Hypothalamus (tissue), 51 donors: ENCODE measurements at places on chromosomes 6 and 20.

DNA sequence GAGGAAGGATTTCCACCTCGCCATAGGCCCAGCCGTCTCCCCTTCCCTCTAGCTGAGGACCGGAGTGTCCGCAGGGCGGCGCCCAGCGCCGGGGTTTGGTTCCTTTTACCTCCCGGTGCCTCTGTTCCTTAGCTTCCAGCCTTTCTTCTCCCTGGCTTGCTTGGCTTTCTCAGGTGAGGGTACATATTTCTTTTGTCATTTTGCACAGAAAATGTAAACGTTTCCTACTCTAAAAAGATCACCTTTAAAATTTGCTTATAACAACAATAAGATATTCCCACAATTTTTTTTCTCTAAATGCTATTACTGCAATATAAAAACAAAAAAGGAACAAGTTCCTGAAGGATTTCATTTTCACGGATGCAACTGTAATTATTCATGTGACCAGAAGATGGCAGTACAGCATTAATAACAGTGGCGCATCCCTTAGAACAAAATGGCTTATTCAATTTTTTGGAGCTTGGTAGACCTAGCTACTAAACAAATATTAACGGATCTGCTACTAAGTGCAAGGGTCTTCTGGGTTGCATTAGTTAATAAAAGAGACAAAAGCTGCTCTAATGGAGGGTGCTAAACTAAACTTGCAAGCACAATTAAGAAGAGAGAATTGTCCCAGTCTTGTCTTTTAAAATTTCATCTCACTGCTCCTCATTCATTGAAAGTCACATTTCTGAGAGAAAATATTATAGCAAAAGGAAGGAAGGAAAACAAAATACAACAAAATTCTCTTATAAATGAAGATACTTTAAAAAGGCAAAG is 172.9 kb downstream of the ADGRG6 start:
- no peak for DNase-seq

DNA sequence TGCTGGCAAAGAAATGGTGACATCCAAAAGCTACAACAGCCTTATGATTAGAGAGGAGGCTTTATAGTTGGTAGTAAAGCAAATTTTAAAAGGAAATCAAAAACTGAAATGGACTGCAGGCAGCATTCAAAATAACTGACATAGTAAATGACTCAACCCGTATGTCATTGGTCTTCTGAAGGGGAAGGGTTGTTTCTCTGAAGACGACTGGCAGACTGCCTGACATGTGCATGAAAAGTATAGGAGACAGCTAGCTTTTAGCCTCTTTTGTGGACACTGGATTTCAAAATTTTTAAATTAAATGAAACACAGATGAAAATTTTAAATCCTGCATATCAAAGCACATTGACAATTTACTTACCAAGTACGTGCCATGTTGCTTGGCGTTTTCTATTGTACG is 90.7 kb downstream of the TRMT6 start:
- no peak for DNase-seq

DNA sequence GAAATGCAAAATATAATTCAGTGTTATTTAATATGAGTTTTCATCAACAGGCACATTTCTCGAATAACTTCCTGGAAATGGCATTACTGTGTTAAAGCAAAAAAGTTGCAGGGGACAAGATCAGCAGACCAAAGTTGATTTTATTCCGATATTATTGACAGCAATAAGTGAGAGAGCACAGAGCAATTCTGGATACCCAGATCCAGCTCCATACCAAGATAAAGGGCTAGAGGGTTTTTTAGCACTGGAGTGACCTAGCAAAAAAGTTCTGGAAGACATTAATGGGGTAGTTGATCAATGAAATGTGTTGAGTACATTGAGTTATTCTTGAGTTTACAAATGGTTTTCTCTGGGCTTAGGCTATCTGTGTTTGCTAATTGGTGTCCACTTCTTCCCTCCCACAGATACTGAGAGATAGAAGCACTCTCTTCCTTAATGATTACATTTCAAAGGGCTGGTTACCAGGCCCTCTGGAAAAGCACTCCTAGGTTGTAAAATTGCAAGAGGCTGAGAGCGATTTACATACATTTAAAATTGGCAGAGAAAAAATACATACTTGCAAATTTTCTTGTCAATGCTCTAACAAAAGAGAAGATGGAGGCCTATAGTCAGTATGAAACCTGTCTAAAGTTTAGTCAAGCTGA is 47.0 kb upstream of the MANEA start:
- DNase-seq: no peak

DNA sequence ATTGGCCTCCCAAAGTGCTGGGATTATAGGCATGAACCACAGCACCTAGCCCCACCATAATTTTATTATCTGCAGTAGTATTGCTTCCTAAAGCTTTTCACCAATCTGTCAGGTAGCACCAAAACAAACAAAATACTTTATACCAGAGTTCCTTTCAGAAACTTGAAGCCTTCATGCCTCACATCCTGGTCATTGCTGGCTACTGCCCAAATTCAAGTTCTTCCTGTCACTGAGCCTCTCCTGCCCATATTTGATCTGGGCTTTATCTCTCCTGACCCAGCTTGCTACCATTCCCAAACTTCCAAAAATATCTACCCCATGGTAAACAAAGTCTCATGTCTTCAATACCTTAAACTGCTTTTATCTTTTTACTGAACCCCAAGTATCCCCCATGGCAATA is 34.9 kb upstream of the DST start:
- DNase-seq: no peak

GRCh38 chr6:34381081-34381480 is 11.4 kb downstream of the NUDT3 start:
- DNase-seq: no peak

GRCh38 chr6:12350644-12351170 is 60.5 kb downstream of the EDN1 start:
- DNase-seq: no peak

GRCh38 chr20:5621305-5621704 is 128.9 kb upstream of the SHLD1 start:
- peak; percentile 8 for DNase-seq

- no peak for DNase-seq
Observed at GRCh38 chr20:4844325-4844724, 122.6 kb downstream of the PRND start.
